Right hindlimb (tissue), 1 donor: ENCODE measurements at places on chromosomes 13 and 19.

DNA sequence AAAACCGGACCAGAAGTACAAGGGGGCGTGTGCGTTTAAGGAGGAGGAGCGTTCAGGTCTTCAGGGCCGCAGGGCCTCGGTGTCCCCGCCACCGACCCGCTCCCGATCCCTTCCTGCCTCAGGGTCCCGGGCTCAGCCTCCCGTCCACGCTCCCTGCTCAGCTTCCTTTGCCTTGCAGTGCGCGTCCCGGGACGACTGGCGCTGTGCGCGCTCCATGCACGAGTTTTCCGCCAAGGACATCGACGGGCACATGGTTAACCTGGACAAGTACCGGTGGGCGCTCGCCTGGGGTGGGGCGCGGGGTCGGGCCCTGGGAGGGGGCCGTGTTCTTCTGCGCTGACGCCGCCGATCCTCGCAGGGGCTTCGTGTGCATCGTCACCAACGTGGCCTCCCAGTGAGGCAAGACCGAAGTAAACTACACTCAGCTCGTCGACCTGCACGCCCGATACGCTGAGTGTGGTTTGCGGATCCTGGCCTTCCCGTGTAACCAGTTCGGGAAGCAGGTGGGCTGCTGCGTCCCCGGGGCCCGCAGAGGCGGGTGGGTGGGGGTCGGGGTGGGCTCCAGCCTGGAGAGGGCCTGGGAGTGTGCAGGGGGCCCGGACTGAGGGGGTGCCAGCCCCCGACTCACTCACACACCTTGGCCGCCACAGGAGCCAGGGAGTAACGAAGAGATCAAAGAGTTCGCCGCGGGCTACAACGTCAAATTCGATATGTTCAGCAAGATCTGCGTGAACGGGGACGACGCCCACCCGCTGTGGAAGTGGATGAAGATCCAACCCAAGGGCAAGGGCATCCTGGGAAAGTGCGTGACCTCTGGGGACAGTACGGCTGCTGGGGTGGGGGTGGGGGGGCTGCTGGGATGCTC is 1.4 kb downstream of the GPX4 start:
- DNase-seq: no peak

DNA sequence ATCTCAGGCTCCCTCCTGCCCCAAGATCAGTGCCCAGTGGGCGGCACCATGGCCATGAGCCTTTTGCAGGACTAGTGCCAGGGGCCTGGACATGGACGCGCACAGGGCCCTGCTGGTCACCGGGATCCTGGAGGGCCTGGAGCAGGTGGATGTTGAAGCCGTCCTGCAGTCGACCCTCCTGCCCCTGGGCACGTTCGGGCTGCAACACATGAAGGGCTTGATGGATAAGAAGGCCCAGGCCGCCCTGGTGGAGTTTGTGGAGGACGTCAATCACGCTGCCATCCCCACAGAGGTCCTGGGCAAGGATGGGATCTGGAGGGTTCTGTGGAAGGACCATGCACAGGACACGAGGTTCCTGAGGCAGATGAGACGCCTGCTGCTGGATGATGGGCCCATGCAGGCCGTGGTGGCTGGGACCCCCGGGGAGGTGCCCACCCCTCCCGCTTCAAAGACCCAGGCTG is 38.0 kb upstream of the PNMA8B start:
- DNase-seq: no peak

DNA sequence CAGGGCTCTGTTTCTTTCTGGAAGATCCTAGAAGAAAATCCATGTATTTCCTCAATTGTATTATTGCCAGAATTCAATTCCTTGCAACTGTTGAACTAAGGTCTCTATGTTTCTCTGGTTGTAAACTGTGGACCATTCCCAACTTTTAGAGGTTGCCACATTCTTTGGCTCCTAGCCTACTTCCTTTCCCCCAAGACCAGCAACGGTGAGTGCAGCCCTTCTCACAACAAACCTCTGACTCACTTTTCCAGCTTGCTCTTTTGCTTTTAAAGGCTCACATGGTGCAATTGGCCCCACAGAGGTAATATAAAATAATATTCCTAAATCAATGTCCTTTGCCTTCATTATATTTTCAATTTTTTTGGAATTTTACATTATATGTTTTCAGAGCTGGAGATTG is 371.3 kb downstream of the SLITRK5 start:
- no peak for DNase-seq

GRCh38 chr13:114334305-114335053 is 20.2 kb downstream of the CHAMP1 start:
- DNase-seq: no peak

- no peak for DNase-seq
Measured at GRCh38 chr13:76164290-76164689, 528.2 kb downstream of the LMO7 start.

DNA sequence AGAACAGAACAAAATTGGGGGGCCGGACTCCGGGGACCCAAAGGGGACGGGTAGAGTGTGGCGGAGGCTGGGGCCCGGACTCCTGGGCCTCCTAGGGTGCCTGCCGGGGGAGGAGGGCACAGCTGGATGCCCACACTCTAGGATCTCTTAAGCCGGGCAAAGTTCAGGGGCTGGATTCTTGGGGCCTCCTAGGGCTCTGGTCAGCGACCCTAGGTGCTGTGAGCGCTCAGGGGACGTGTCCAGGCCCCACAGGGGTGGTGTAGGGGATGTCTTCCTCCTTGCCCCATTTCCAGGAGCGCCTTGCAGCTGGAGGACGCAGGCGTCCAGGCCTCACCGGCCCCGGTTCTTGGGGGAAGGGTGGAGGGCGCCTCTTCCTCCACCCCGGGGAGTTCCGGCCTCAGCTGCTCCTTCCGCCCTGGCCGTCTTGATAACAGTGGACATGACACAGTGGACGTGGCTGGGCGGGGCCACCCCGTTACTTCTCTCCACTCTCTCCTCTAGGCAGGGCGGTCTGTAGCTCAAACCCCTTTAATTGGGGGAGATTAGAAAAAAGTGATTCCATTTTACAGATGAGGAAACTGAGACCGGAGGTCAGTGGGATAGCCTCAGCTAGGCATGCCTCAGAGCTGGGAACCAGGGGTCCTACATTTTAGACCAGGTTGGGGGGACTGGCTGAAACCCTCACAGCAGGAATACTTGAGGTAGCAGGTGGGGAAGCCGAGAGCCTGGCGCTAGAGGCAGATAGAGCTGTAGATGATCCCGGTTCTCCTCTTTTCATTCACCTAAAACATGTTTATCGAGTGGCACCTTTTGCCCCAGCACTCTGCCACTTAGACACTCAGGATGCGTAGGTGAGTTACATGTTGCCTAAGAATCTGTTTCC is 705 bp downstream of the STXBP2 start:
- DNase-seq: no peak

DNA sequence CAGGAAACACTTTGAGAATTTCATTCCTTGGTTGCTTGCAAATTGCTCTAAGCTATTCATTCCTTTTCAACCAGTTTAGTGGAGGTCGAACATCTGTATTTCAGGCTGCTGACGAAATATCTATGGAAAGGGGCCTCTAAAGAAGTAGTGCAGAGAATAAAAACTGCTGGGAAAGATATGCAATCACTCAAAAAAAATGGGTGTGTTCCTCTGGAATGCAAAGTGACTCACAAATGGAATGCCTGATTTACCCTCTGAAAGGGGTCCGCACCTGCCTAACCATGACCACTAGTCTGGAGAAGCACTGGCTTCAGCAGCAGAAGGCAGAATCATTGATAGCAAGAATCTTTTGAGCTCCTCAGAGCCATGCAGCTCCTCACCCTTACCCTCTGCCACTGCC is 129.4 kb downstream of the PCDH9 start:
- no peak for DNase-seq

DNA sequence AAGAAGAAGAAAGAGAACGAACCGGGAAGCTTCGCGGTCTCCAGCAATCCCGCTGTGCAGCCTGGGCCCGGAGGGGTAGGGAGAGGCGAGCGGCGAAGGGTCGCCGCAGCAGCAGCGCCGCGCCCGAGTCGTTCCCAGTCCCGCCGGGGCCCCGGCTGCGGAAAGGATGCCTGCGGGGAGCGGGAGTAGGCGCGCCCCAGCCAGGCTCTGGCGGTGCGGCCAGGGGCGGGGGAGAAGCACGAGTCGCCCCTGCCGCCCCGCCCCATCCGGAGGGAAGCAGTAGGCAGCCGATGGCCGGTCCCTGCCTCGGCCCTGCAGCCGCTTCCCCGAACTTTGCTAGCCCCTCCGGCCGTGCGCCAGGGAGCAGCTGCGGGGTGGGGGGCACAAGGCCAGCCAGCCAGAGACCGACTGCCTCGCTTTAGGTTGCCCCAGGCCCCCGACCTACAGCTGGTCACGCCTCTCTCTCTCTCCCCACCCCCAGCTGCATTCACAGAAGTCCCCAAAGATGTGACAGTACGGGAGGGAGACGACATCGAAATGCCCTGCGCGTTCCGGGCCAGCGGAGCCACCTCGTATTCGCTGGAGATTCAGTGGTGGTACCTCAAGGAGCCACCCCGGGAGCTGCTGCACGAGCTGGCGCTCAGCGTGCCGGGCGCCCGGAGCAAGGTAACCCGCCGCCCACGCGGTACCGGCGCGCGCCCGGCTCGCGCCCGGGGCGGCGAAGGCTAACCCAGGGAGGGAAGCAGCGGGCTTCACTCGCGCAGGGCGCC is 1.1 kb downstream of the VSTM2B start:
- DNase-seq: no peak

DNA sequence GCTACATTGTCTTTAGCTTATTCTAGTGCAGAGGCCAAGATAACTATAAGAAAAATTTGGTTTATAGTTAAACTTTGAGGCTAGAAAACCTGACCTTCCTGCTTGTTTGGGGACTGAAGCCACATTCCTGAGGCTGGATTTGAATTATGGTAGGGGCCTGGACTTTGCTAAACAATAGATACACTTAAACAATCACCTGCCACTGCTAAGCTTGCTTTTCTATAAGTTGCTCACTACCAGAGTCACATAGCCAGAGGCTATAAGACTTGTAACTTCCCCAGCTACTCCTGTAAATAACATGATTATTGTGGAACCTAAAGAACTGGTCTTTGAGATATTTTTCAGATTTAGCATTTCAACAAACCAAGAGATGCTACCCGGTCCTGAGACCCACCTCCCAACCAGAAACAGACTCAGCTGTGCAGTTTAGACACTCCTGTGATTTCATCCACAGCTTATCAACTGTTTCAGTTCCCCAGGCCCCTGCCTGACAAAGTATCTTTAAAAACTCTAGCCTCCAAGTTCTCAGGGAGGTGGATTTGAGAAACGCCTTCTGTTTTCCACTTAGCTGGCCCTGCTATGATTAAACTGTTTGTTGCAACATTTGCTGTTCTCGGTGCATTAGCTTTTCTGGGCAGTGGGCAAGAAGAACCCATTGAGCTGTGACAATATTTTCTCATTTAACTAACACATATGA is 77.7 kb downstream of the MIPEP start:
- no peak for DNase-seq

- no peak for DNase-seq
Measured at GRCh38 chr19:30932854-30933253, 416.4 kb downstream of the TSHZ3 start.

DNA sequence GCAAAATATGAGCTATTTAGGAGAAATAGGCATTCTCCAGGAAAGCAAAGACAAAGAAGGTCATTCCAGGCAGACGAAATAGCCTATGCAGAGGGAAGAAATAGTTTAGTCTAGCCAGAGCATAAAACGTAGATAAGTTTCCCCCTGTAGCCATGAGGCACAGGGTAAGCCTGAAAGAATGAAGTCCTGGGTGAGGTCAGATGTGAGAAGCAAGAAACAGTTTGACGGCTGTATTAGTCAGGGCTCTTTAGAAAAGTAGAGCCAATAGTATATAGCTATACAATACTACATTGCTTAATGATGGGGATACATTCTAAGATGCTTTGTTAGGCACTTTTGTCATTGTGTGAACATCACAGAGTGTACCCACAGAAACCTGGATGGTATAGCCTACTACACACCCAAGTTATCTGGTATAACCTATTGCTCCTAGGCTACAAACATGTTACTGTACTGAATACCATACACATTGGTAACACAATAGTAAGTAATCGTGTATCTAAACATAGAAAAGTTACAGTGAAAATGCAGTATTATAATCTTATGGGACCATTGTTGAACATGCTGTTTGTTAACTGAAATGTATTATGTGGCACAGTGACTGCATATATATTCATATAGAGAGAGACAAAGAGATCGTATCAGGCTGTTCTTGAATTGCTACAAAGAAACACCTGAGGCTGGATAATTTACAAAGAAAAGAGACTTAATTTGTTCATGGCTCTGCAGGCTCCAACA is 59.3 kb upstream of the WDFY2 start:
- DNase-seq: no peak

DNA sequence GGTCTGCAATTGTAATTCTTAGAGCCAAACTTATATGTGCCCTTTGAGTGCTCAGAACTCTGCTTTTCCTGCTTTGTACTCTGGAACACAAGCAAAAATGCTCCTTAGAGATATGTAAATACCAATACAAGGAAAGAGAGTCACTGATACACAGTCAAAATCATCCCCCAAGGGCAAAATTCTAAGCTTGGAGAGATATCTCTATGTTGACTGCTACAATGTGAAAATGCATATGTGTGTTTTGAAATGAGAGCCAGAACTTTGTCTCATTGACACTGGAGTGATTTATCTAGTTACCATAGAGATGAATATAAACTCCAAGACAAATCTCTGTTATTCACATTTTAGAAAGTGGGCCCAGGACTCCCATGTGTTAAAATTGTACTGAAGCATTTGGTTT is 494.8 kb upstream of the SLITRK1 start:
- DNase-seq: no peak

DNA sequence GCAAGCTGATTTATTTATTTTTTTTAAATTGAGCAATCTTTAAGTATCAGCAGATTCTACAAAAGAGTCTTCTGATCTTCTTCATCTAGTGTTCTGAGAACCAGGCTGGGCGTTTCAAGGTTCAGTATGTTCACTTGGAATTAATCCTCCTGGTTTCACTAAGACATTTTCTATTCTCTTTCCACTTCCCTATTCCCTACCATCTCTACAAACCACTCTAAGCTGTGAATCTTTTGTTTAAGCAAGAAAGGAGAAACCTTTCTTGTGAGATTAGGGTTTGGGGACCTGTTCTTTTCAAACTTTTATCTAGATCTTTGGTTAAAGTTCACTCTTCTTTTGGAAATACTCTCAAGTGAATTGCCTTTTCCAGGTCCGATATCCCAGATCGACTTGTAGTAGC is 59.3 kb downstream of the URI1 start:
- DNase-seq: no peak

DNA sequence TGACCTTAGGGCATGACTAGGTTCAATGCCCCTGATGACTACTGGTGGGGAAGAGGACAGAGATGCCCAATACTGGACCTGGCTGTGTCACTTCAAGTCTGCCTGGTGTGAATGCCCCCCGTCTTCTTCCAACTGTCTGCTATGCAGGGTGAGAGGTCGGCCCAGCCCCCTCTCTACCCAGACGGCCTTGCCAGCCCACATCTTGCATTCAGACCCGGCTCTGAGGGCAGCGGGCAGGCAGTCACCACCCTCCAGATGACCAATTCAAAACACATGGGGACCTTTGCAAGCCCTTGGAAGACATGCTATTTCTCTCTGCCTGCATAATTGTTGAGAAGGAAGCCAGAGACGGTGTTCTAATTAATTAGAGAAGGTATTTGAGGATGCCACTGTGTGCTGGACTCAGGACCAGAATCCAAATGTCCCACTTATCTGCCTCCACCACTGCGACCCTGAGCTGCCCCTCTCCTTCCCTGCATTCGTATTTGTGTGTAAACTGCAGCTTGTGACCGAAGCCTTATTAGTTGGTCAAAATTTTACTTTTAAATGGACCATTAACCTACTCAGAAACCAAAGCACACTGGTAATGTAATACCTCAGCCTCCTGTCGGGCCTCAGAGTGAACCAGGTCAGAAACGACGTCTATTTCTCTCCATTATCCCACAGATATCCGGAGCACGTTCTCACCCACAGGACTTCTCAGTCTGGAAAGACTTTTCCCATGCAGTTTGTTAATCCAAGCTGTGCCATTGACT is 407.0 kb downstream of the ZNF536 start:
- DNase-seq: no peak
